Activated CD4-positive, CD25-positive, alpha-beta regulatory T cell (primary cell): ENCODE measurements at places on chromosomes 6 and 20.
A peak's percentile ranks its signal among the peaks of the same experiment; 100 is the strongest.

GRCh38 chr6:15423286-15423993 is 177.6 kb downstream of the JARID2 start:
- DNase-seq: no peak

DNA sequence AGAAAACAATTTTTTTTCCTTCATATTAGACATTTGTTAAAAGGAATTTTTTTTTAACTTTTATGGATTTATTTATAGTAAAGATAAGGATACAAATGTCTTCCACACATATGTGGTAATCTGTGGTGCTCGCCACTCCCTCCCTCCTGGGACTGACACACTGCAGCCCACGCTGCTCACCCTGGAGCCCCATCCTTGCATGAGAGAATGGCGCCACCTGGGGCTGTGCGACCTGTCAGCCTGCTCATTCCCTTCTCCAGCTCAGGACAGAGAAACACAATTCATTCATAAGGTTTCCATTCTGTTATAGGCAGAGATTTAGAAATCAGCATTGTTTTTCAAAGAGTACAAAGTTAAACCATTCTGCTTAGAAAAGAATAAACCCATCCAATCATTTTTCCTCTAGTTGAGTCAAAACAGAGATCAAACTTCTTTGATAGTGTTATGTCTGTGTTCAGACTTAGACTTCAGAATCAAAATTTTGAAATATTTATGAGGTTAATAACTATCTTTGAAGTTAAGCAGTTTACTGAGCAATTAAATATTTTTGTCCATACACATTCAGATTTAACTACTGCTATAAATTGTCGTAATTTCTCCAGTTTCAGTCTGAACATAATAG is 42.8 kb upstream of the DYNLRB1 start:
- DNase-seq: no peak

- no peak for DNase-seq
Observed at GRCh38 chr20:32466739-32467505, 108.8 kb downstream of the ASXL1 start.

DNA sequence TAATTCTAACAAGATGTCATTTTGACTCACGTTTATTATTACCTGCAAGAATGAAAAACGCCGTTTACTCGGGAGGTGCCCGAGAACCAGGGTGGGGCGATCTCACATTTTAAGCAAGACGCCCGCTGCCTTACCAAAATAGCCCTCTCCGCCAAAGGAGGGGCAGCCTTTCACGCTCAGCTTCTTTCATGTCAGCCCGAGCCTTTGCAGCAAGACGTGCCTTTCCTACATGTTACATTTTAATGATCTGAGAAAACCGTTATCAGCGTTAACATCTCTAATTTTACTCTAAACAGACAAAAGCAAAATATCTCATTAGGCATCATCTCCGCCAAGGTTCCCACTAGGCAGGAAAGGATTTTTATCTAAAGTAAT is 2.0 kb downstream of the BACH2 start:
- DNase-seq: peak; percentile 11

GRCh38 chr6:34284563-34285447 is 36.0 kb upstream of the SMIM29 start:
- DNase-seq: no peak

DNA sequence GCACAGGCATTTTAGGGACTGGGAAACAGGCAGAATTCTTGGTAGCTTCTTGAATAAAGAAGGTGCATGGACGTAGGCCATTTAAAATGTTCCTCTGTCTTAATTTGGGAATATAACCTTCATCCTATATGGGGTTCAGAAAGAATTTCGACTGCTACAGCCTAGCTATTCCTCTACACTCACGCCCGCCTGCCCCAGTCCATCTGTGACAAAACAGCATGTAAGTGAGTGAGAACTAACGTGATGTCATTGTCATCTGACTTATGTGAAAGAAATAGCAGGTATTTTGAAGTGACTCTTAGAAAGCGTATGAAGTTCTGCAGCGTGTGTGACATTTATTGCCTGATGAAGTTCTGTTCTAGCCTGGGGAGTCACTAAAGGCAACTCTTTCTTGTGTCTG is 52.2 kb upstream of the SLC22A1 start:
- DNase-seq: no peak

DNA sequence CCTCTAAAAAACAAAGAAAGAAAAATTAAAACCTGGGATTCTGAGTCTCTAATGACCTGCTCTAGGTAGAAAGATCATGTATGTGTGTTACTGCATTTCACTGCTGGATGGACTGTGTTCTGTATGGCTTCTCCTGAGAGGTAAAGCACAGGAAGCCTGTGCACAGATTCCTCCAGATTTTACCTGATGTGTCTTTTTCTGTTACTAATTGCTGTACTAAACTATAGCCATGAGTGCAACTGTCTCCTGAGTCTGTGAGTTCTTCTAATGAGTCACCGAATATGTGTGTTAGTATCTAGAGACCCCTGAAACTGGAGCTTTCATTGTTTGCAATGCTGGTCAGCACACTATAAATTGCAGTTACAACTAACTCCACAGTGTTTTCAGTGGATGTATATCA is 270.8 kb downstream of the CDKAL1 start:
- no peak for DNase-seq

GRCh38 chr6:53833155-53833554 is 38.4 kb downstream of the LRRC1 start:
- no peak for DNase-seq

DNA sequence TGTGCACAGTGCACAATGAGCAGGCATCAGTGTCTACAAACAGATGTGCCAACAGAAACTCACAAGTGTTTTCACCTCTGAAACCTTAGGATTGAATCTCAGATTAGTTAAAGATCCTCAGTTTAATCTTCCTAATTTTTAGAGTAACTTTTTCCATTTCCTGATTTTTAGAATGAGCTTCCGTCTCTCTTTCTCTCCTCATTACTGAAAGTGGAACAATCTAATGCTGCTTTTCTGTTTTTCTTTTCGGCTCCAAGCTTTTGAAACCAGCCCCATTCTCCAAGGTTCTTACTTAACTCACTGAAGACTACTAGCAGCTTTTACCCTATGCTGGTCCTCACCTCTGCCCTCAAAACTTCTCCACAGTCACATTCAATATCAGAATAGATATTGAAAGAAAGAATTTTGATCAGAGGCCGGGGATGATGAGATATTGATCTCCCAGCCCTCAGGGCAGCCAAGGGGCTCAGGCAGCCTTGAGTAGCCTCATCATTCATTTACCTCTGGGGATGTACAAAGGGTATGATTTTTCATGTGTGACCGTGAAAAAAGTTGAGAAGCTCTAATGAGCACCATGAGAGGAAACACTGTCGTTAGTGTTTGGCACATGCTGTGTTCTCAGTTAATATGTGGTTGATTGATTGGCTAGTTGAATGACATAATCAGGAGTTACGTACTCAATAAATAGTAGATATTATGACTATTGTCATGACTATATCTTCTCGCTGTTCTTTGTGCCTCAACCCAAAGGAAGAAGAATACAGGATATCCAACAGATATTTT is 11.9 kb upstream of the STK38 start:
- no peak for DNase-seq

- DNase-seq: no peak
Observed at GRCh38 chr20:63135411-63135810, 80.5 kb downstream of the YTHDF1 start.

- no peak for DNase-seq
Observed at GRCh38 chr6:119915971-119916370, 566.4 kb upstream of the MAN1A1 start.

DNA sequence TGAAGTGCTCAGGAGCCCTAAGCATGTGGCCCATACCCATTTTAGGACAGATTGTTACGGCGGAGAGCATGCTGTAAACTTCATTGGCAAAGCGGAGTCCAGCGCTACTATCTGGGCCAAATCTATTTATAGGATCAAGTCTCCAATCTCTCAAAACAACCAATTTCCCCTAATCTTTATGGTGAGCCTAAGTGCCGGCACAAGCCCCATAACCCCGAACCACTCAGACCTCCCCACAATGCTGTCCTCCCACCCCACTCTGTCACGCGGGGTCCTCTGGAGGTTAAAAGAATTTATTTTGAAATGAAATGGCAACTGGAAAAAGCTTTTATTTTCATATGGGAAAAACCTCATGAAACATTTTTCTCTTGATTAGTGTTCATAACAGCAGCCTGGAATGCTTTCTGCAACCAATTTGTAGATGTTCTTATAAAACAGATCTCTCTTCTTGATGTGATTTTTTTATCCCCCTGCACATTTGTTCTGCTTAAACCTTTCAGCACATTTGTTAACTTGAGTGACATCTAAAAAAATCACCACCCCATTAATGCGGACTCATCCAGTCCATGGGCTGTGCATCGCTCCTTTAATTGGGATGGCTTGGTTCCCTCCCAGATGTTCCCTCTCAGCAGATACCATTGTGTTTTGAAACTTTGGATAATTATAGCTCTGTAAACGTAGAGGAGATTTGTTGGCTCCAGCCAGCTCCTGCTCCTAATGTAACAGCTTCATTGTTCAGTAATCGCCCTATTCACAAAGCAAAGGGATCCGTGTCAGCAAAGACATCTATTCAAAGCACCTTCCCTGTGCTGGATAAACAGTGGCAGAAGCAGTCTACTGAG is 323.6 kb downstream of the CD83 start:
- DNase-seq: no peak

GRCh38 chr20:37984018-37984785 is 49.1 kb downstream of the TTI1 start:
- no peak for DNase-seq

DNA sequence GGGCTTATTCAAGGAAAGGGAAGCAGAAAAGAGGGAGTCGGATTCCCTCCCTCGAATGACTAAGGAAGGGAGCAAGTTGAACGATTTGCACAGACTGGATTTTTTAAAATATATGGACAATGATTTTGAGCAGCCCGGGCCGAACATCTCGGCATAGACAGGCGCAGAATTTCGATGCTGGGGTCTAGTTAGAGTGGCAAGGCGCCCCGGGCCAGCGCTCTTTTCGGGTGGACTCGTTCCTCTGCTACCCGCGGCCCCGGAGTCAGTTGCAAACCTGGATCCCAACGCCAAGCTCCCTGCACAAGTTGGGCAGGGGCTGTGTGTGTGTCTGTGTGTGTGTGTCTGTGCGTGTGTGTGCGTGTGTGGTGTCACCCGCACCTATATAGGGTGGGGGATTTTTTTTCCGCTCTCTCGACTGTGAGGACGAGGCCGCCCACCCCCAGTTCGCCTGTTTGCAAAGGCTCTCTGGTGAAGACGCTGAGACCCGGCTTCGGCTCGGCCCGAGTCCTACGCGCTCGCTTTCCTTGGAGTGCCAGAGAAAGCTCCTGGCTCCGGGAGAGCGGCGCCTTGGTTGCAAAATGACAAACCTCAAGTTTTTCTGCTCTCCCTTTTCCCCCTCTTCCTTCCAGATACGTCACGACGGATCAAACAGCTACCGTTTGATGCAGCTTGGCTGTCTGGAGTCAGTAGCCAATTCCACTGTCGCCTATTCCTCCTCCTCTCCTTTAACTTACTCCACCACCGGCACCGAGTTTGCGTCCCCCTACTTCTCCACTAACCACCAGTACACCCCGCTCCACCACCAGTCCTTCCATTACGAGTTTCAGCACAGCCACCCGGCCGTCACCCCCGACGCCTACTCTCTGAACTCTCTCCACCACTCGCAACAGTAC is 1.4 kb downstream of the TFAP2D start:
- no peak for DNase-seq

DNA sequence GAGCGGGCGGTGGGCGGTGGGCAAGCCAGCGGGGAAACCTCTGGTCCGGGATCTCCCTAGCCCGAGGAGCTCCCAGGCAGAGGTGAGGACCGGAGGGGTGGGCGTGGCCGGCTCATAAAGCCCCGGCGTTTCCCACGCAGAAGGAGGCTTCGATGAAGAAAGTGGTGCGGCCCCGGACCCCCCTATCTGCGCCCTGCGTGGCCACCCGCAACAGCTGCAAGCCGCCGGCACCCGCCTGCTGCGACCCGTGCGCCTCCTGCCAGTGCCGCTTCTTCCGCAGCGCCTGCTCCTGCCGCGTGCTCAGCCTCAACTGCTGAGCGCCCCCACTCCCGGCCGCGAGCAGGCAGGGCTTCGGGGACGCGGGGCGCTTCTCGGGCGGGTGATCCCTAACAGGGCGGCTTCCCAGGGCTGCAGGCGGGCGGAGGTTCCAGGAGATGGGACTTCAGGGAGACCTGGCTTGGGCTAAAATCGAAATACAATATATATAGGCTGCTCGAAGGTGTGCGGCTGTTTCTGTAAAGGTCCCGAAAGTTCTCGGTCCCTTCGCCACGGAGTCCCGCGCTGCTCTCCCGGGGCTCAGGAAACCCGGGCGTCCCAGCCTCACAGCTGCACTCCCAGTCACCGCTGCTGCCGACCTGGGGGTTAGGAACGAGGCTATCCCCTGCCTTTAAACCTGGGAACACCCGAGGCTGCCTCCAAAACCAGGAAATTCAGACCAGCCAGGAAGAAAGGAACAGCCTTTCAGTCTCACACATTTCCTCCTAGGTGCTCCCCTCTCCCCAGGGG is 27.8 kb downstream of the ASIP start:
- DNase-seq: no peak

DNA sequence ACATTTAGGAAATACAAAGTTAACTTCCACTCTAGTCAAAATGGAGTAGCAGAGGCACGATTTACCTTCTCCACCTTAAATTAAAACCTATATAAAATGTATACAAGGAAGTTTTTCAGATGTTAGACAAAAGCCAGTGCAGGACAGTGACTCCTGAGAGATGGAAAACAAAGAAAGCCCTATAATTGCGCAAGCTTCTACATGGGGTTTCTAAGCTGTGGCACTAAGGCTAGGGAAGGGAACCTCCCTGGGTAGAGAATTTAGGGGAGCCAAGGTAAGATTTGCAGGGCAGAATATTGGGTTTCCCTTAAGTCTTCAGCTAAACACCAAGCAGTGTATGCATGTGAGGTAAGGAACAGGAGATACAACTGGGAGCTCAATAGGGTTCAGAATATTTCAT is 18.5 kb upstream of the ZC3H12D start:
- no peak for DNase-seq

DNA sequence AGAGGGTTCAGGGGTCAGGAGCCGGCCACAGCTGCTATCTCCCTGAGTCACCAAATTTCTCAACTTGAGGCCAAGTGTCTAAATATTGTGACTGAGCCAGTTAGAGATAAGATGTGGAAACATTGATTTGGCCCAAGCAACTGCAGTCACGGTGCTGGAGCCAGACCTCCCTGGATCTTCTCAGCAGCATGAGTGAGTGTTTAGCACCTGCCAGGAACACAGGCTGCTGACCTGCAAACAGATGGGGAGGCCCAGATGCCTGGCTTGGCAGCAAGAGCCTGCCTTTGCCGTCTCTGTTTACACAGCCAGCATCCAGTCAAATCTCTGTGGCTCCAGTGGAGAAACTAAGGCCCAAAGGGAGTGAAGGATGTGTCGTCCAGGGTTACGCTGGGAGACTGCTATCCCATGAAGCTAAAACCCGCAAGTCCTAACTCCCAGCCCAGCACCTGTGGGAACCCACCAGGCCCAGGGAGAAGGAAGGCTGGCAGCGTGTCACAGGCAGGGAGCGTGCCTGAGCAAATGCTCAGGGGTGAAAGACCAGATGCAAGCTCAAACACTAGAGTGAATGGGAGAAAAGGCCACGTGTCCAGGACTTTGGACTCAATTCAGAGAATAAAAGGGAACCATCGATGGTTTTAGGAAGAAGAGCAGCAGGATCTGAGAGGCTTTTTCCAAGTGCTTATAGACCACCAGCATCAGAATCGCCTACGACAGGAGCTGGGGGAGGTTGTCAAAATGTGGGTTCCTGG is 15.9 kb upstream of the PTGIS start:
- no peak for DNase-seq

GRCh38 chr6:43274916-43275597 is 23.0 kb upstream of the SLC22A7 start:
- no peak for DNase-seq
